ENCODE measurements at places on chromosomes 7 and 10.
A peak's percentile ranks its signal among the peaks of the same experiment; 100 is the strongest.

- DNase-seq = no peak
- no peak overlapping the region for H3K27ac ChIP-seq
- H3K4me1 ChIP-seq = no peaks in the 10 kb centered on the region
Measured at GRCh38 chr7:152735443-152736004, 24.0 kb upstream of the ACTR3B start.

DNA sequence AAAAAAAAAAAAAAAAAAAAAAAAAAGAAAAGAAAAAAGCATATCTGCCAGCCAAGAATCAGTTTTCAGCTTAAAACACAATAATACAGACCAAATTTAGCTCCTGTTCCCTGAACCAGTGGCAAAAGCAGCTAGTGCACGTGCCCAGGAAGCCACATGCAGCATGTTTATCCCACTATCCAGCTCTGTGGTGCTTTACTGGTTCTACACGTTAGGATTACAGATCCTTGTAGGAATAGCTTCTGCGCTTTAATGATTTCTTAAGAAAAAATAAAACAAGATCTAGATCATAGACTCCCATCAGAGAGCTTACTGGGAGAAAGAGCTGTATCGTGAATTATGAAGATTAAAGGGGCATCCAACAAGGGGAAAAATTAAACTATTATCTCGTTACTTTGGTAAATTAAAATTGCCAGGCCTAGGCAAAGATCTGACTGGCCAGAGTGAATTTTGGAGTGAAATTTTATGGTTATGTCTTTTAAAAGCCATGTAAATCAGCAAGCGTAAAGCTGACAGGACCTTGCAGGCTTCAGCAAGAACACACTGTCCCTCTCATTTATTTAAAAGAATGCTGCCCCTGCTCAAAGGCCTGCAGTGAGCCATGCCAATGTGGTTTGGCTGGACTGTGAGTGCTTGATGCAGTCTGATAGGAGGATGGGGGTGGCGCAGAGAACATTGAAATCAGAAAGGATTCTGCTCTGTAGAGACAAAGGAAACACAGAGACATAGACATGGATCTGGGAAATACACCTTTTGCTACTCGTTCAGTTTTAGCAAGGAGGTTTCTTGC is 177.3 kb upstream of the PHYHIPL start:
- H3K27ac ChIP-seq = no peak overlapping the region
- H3K27me3 ChIP-seq = no peaks in the 10 kb centered on the region
- DNase-seq = no peak
- H3K4me3 ChIP-seq = no peak overlapping the region
- H3K4me1 ChIP-seq = no peaks in the 10 kb centered on the region

- H3K36me3 ChIP-seq = no peaks in the 10 kb centered on the region
- no peak overlapping the region for H3K27ac ChIP-seq
- H3K4me1 ChIP-seq = no peaks in the 10 kb centered on the region
Measured at GRCh38 chr10:80413271-80413996, 5.1 kb downstream of the PRXL2A start.

GRCh38 chr7:53205006-53205405 is 169.6 kb downstream of the POM121L12 start:
- no peaks in the 10 kb centered on the region for H3K27me3 ChIP-seq
- H3K4me1 ChIP-seq = no peaks in the 10 kb centered on the region
- no peaks in the 10 kb centered on the region for H3K36me3 ChIP-seq
- no peak overlapping the region for H3K4me3 ChIP-seq
- H3K27ac ChIP-seq = no peak overlapping the region

DNA sequence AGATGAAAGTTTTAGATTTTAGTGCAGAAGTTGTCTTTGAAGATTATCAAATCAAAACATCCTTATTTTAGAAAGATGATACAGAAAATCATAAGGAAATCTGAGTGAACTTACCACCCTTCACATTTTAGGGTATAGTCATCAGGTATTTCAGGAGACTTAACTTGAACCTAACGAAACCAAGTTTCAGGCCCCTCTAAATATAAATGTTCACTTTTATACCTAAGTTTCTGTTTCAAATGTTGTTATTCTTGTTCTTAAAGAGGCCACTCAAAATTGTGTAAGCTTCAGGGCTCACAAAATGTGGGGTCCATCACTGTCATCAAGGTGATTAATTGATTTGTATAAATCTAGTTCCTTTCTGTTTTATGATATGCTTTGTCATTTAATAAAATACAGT is 216.2 kb downstream of the KIAA1217 start:
- no peak overlapping the region for H3K27ac ChIP-seq
- no peak overlapping the region for H3K4me3 ChIP-seq
- H3K4me1 ChIP-seq = no peaks in the 10 kb centered on the region

DNA sequence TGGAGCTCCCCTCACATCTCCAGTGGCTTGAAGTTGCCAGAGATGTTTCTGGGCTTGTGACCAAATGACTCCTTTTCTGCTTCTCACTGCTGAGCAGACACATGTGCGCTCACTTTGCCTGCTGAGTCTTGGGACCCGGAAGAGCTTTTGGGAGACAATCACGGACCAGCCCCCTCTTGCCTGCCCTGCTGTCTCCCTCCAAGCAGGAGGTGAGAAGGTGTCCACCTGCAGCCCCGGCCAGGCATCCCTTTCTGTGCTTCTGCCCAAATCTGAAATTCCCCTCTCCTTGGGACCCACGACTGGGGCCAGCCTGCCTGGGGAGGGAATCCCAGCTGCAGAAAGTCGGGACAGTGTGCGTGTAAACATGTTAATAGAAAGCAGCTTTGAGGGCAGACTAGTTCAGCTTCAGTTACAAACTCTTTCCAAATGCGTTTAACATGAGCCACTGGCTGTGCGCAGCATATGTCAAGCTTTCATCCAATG is 31.7 kb downstream of the HTRA1 start:
- H3K27ac ChIP-seq = no peak overlapping the region
- peaks cover 20% of the 10 kb centered on the region for H3K4me1 ChIP-seq
- DNase-seq = no peak
- H3K27me3 ChIP-seq = peaks cover 21% of the 10 kb centered on the region

GRCh38 chr7:37703361-37703760 is 19.8 kb downstream of the GPR141 start:
- peaks cover 2% of the 10 kb centered on the region for H3K4me1 ChIP-seq
- peak overlapping the region; percentile 79 for H3K27ac ChIP-seq
- no peak overlapping the region for H3K4me3 ChIP-seq
- peaks cover 8% of the 10 kb centered on the region for H3K36me3 ChIP-seq

GRCh38 chr7:131110297-131111080 is 217.2 kb upstream of the MKLN1 start:
- H3K27me3 ChIP-seq = no peaks in the 10 kb centered on the region
- peaks cover 40% of the 10 kb centered on the region for H3K36me3 ChIP-seq
- peaks cover 41% of the 10 kb centered on the region for H3K4me1 ChIP-seq
- H3K27ac ChIP-seq = peak overlapping the region; percentile 100

GRCh38 chr10:78443900-78444571 is 410.4 kb downstream of the RPS24 start:
- no peak overlapping the region for H3K4me3 ChIP-seq
- DNase-seq = no peak
- H3K4me1 ChIP-seq = no peaks in the 10 kb centered on the region
- no peak overlapping the region for H3K27ac ChIP-seq
- no peaks in the 10 kb centered on the region for H3K36me3 ChIP-seq

GRCh38 chr10:1661859-1662437 is 75.4 kb downstream of the ADARB2 start:
- H3K4me3 ChIP-seq = no peak overlapping the region
- H3K36me3 ChIP-seq = no peaks in the 10 kb centered on the region
- no peaks in the 10 kb centered on the region for H3K4me1 ChIP-seq
- peaks cover 20% of the 10 kb centered on the region for H3K27me3 ChIP-seq

DNA sequence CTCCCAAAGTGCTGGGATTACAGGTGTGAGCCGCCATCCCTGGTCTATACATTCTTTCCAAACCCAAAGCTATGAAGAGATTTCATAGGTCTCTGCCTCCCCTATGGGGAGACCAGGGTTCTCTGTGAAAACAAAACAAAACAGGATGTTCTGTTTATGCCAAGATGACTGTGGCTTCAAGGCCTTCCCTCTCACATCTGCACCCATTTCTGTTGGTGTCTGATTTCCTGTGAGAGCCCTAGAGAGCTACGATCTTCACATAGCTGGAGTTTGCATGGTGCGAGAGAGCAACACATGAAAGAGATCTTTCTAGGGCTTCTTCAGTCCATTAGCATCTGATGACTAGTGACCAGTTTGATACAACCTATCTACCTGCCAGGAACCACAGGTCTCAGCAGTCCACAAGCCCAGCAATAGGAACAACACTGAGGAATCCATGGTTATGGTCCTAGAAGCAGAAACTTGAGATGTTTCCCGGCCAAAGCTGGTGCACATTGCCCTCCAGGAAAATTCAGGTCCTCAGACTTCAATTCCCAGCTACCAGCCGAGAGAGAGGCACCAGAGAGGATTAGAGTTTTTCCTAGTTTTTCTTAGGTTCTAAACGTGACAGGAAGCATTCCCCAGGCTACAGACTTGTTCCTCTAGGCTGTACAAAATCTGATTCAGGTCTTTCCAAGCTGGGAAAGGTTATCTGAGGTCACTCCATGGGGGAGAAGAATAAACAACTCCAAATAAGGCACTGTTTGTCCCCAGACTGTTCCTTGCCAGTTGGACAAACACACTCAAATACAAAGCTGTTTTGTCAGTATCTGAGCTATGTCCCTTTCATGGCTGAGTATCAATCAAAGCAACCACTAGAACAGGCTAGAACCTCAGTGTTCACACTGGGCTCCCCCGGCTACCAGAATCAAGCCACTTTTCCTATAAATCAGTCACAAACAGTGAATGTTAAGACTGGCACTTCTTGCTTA is 259.7 kb downstream of the CALN1 start:
- H3K4me1 ChIP-seq = no peaks in the 10 kb centered on the region
- DNase-seq = no peak
- no peak overlapping the region for H3K27ac ChIP-seq
- H3K4me3 ChIP-seq = no peak overlapping the region
- H3K36me3 ChIP-seq = peaks cover 2% of the 10 kb centered on the region
